ENCODE measurements at places on chromosomes 16 and 17. TPM values are rescaled to one million over a fixed set of nuclear protein-coding genes. Genes with fewer than 3 reads are reported as not detected.

FOXJ1 gene
- total RNA-seq = 0.15 TPM

ALDH3A1 gene
- total RNA-seq = not detected

RBFOX1 gene
- not detected for total RNA-seq

CALB2 gene
- total RNA-seq = not detected

CD300LB gene
- not detected for total RNA-seq

COL1A1 gene
- 0.37 TPM for total RNA-seq

ATP2A3 gene
- 81.5 TPM for total RNA-seq

RAMP2 gene
- not detected for total RNA-seq

C17orf100 gene
- 3.0 TPM for total RNA-seq

Measured in activated T-helper 17 cell treated with anti-CD3 and anti-CD28 coated beads, Interleukin-2, amount 50 U/mL, for 72 hours (primary cell).